Mesendoderm (in vitro differentiated cells): ENCODE measurements at places on chromosomes 1 and 21.

GRCh38 chr1:219310181-219310728, 136.6 kb downstream of the LYPLAL1 start:
- DNase-seq, result no peak

GRCh38 chr1:159922511-159923202, 2.6 kb downstream of the TAGLN2 start:
- DNase-seq, result no peak

DNA sequence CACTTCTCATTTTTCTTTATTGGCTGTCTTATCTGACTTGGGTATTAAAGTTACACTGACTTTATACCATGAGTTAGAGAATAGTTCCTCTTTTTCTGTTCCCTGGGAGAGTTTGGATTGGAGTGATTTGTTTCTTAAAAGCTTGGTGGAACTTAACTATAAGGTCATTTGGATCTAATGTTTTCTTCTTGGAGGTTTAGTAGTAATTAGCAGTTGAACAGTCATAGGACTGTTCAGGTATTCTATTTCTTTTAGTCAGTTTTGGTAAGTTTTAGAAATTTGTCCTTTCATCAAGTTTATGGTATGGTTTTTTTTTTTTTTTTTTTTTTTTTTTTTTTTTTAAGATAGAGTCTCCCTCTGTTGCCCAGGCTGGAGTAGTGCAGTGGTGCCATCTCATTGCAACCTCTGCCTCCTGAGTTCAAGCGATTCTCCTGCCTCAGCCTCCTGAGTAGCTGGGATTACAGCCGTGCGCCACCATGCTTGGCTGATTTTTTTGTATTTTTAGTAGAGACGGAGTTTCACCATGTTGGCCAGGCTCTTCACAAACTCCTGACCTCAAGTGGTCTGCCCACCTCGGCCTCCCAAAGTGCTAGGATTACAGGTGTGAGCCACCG, 6.3 kb downstream of the TTC3 start:
- DNase-seq, result no peak

DNA sequence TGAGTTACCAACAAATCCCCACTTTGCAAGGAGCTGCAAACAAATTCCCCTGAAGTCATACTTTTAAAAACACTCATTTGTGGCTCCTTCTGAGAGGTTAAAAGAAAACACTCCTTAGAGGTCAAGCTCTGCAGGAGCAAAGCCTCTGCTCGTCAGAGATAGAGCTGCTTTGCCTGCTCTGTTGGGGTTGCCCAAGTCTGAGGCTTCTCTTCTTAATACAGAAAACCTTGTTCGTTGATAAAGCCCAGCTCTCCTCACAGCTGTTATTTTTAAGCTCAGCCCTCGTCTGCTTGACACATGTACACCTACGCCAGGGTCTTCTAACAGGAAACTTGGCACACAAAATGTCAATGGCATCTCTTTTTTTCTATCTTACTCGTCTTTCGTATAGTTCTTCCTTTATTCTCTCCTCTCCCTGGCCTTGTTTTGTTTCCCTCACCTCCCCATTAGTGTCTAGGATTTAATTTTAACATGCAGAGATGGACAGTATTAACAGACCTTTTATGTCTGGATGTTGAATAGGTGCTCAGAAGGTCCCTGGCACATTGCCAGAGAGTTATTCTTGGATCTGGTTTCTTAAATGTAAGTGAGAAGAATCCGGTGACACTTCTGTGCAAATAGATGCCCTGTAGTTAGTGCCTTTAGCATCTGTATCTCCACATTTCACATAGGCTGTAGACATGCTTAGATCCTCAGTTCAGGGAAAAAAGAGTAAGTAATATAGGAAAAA, 86.0 kb downstream of the LRRC53 start:
- DNase-seq, result no peak

DNA sequence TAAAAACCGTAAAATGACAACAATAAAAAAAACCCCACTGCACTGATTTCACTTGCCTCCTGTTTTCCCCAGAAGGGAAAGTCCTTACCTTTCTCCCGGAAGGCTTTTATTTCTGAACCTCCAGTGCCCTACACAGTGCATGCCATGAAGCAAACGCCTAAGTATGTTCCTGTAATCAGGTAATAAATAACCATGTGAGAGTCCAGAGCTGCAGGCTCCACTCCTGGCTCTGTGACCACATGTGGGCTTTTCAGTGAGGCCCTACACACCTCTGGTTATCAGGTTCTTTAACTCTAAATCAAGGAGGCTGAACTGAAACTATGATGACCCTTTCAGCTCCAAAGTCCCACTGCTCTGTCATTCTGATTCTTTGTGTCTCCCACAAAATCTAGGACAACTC, 20.8 kb upstream of the NR5A2 start:
- no peak for DNase-seq
